Liver (tissue), 10 donors: ENCODE measurements at places on chromosomes 7 and 10. TPM values are rescaled to one million over a fixed set of nuclear protein-coding genes. Genes with fewer than 3 reads are reported as not detected.

FMC1 gene
- total RNA-seq, result 11.1 TPM

TYW1B gene
- 4.6 TPM for total RNA-seq

TFR2 gene
- 276 TPM for total RNA-seq

CYP51A1 gene
- total RNA-seq, result 338 TPM

- no peaks in the 10 kb centered on the region for H3K27me3 ChIP-seq
- H3K27ac ChIP-seq, result no peak overlapping the region
These were observed 9.9 kb downstream of the BLVRA start for GRCh38 chr7:43768201-43768886.

DNA sequence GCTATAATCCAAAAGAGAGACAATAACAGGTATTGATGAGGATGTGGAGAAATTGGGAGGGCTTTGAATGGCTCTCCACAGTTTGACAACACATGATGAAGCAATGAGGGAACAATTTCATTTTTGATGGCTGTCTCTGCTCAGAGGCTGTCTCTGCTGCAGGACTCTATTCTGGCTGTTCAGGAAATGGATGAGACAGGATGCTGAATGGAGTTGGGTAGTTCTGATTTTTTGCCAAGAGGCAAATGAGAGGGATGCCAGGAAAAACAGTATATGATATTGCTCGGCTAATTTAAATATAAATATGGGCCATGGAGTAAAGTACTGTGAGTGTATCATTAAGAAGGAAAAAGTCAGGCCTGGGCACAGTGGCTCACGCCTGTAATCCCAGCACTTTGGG, 16.8 kb downstream of the APBB1IP start:
- H3K4me1 ChIP-seq, result no peaks in the 10 kb centered on the region
- no peaks in the 10 kb centered on the region for H3K27me3 ChIP-seq
- peaks cover 3% of the 10 kb centered on the region for H3K36me3 ChIP-seq
- DNase-seq, result no peak

GRCh38 chr7:29479301-29480200, 84.1 kb upstream of the PRR15 start:
- peak overlapping the region; percentile 80 for H3K27ac ChIP-seq
- H3K4me1 ChIP-seq, result peaks cover 28% of the 10 kb centered on the region
- H3K4me3 ChIP-seq, result no peak overlapping the region
- H3K27me3 ChIP-seq, result no peaks in the 10 kb centered on the region

- H3K4me3 ChIP-seq, result no peak overlapping the region
- H3K4me1 ChIP-seq, result peaks cover 6% of the 10 kb centered on the region
- no peak for DNase-seq
- no peak overlapping the region for H3K27ac ChIP-seq
These were observed 69.9 kb downstream of the HYCC1 start for GRCh38 chr7:22944022-22944421.
